ENCODE measurements at places on chromosomes 1 and 21. TPM values are rescaled to one million over a fixed set of nuclear protein-coding genes. Genes with fewer than 3 reads are reported as not detected.

GRCh38 chr1:166470014-166470413 lies 303.2 kb upstream of the FAM78B start:
- H3K27me3 ChIP-seq, result no peaks in the 10 kb centered on the region
- no peak for DNase-seq
- H3K4me1 ChIP-seq, result peaks cover 4% of the 10 kb centered on the region

- no peaks in the 10 kb centered on the region for H3K27me3 ChIP-seq
- H3K36me3 ChIP-seq, result no peaks in the 10 kb centered on the region
- no peaks in the 10 kb centered on the region for H3K4me1 ChIP-seq
- no peak overlapping the region for H3K27ac ChIP-seq
- no peak overlapping the region for H3K4me3 ChIP-seq
- no peak for DNase-seq
Observed at GRCh38 chr1:4468386-4468785, 186.0 kb upstream of the AJAP1 start.

The CATSPERE gene
- total RNA-seq, result 0.44 TPM

DNA sequence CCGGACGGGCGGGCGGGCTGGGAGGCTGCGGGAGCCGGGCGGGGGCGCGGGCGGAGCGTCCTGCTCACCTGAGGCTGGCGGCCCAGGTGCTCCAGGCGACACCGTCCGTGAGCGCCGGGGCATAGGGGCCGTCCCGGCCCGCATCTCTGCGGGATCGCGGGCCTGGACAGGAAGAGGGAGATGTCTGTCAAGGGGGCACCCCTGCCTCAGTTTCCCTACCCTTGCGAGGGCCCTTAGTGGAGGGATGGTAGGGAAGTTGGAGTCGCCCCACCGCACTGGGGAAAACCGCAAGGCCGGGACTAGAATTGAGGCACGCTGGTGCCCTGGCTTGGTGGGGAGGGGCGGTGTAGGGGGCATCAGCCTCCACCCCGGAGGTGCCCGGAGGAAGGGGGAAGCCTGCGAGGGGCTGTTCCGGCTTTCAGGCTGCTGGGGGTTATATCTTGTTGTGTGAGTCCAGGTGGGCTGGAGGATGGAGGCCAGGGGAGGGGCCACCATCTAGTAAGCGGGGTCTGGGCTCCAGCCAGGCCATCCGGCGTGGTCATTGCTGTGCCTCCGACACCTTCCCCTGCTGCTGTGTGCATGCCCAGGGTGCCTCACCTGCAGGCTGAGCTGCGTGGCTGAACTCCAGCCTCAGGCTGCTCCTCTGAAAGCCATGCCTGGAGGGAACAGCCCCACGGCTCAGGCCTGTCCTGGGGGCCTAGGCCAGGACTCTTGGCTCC lies 580 bp downstream of the VWA1 start:
- no peak for DNase-seq
- peaks cover 21% of the 10 kb centered on the region for H3K4me1 ChIP-seq
- peaks cover 16% of the 10 kb centered on the region for H3K27me3 ChIP-seq
- H3K4me3 ChIP-seq, result peak overlapping the region; percentile 47
- H3K36me3 ChIP-seq, result no peaks in the 10 kb centered on the region

DNA sequence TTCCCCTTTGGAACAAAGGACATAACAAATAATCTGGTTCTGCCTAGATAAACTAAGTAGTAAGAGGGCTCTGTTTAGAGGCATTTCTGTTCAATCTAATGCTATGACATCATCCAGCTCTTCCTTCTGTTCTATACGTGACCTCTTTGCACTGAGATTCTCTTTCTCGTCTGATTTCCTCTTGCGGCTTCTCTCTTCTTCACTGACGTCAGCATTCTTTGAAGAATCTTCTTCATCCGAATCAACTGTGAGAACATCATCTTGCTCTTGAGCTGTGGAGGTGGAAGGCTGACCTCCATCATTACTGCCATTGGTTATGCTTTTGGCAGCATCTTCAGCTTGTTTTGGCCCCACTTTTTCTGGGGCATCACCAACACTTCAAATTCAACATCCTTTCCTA lies 130.4 kb downstream of the HS2ST1 start:
- DNase-seq, result no peak
- H3K36me3 ChIP-seq, result peaks cover 11% of the 10 kb centered on the region
- no peak overlapping the region for H3K27ac ChIP-seq
- H3K4me3 ChIP-seq, result no peak overlapping the region
- no peaks in the 10 kb centered on the region for H3K27me3 ChIP-seq

DNA sequence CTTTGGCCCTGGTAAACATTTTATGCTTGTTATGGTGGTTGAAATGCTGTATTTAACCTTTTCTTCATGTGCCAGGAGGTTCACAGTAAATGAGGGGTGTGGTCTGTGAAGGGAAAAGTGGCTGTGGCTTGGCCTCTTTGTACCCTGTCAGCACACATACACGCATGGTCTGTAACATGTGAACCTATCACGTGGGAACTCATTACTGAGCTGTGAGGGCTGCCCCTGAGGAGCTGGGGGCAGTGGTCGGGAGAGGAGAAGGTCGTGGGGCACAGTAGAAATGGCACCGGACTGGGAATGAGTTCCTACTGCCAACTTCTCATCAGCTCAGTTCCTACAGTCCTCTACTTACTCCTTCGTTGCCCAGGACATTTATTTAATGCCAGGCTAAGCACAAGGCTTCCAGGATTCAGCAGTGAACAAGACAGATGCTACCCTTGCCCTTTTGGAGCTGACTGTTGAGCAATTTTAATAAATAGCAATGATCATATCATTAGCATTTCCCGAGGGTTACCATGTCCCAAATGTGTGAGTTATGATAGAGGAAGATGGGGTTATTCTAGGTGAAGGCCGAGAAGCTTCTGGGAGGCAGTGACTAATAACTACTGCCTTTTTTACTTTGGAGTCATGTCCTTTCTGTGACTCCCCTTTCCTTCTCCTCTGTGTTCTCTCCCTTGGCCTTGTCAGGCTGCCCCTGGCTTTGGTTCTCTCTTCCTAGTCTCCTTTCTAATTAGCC lies 38.8 kb downstream of the DDR2 start:
- H3K4me1 ChIP-seq, result no peaks in the 10 kb centered on the region
- DNase-seq, result no peak
- no peaks in the 10 kb centered on the region for H3K36me3 ChIP-seq
- H3K4me3 ChIP-seq, result no peak overlapping the region
- H3K27me3 ChIP-seq, result no peaks in the 10 kb centered on the region

The BMP8B gene
- total RNA-seq, result 1.4 TPM

GRCh38 chr1:18482721-18483425 lies 2.1 kb downstream of the KLHDC7A start:
- H3K27ac ChIP-seq, result no peak overlapping the region
- peaks cover 10% of the 10 kb centered on the region for H3K4me1 ChIP-seq
- H3K27me3 ChIP-seq, result peaks cover 6% of the 10 kb centered on the region
- no peak overlapping the region for H3K4me3 ChIP-seq

The S100A12 gene
- not detected for total RNA-seq

The OR6N2 gene
- total RNA-seq, result not detected

The SLC30A2 gene
- total RNA-seq, result not detected

DNA sequence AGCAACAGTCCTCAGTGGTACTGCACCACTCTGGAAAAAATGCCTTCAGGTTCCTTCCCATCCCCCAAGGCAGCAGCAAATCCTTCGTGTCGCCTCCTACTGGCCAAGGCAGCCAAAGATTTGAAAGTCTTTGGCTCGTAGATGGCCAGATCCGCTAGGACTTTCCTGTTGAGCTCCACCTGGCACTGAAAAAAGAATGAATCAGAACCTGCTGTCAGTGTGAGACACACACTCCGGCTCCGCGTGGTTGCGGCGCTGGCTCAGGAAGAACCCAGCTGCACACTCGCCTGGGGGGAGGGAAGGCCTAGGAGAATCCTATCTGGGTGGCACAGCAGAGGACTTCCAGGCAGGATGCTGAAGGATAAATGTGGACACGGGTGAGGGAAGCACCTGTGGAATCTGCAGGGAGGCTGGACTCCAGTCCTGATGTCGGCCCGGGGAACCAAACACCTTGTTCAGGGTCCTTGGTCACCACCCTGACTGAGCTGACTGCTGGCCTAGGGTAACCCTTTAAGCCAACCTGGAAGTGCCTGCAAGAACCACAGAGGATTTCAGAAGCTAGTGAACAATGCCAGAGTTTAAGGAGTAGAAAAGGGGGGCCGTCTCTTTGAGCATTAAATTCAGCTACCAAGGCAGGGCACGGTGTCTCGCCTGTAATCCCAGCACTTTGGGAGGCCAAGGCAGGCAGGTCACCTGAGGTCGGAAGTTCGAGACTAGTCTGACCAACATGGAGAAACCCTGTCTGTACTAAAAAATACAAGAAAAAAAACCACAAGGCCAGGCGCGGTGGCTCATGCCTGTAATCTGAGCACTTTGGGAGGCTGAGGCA lies 3.2 kb upstream of the CCNL2 start:
- H3K36me3 ChIP-seq, result peaks cover 19% of the 10 kb centered on the region
- H3K27me3 ChIP-seq, result peaks cover 3% of the 10 kb centered on the region

DNA sequence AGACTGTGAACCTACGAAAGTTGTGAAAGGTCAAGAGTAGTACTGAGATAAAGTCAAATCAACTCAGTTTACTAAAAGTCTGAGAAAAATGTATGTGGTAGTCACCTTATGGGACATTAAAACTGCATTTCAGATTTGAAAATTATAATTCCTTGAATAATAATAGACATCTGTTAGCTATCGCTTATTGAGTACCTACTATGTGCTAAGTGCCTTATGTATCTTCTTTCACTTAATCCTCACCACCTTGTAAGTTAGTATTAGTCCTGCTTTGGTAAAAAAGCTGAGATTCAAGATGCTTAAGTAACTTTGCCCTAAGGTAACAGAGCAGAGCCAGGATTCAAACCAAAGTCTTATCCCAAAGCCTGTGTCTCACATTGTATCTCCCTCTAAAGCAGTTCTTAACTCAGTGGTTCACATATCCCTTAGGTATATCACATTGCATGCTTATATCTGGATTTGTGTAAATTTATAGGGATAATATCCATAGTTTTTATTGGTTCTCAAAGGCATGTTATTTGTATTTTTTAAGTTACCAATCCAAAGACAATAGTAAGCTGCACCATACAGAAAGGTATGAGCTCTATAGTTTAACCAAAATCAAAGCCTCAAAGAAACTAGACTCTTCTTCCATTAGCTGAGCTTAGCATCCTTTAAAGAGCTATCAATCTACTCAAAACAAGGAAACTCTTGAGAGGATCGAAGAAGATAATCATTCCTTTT lies 865 bp downstream of the PIGC start:
- peaks cover 23% of the 10 kb centered on the region for H3K36me3 ChIP-seq
- H3K4me3 ChIP-seq, result peak overlapping the region; percentile 95
- H3K4me1 ChIP-seq, result peaks cover 25% of the 10 kb centered on the region
- peak overlapping the region; percentile 93 for H3K27ac ChIP-seq
- no peaks in the 10 kb centered on the region for H3K27me3 ChIP-seq

DNA sequence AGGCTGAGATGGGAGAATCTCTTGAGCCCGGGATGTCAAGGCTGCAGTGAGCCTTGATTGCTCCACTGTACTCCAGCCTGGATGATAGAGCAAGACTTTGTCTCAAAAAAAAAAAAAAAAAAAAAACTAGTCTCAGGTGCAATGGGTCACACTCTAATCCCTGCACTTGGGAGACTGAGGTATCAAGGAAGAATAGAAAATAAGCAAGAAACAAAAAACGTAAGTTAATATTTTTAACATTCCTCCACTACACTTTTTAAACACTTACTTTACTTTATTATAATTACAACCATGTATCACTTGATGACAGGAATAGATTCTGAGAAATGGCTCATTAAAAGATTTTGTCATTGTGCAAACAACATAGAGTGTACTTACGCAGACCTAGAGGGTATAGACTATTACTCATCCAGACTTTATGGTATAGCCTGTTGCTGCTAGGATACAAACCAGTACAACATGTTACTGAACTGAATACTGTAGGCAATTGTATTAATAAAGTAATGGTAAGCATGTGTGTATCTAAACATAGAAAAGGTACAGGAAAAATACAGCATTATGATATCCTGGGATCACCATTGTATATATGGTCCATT lies 1244.1 kb upstream of the ADGRL4 start:
- no peaks in the 10 kb centered on the region for H3K27me3 ChIP-seq
- H3K36me3 ChIP-seq, result peaks cover 7% of the 10 kb centered on the region
- no peak for DNase-seq

DNA sequence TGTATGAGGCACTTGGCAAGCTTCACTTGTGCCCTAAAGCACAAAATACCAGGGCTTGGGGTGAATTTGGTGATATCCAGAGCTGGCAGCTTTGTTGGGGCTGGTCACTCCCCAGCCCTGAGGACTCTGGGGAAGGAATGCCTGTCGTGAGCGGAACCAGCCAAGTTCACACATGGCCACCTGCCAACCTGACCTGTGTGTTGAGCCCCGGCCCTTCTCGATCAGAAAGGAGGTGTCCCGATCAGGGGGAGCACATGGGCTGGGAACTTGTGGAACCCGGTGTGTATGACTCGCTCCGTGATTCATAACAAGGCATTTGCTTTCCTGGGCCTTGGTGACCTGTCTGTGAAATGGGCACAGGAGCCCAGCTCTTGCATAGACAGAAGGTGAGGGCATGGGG lies 43.1 kb downstream of the AGPAT3 start:
- H3K36me3 ChIP-seq, result peaks cover 9% of the 10 kb centered on the region
- no peaks in the 10 kb centered on the region for H3K27me3 ChIP-seq
- DNase-seq, result no peak
- no peak overlapping the region for H3K4me3 ChIP-seq

- DNase-seq, result no peak
- H3K36me3 ChIP-seq, result no peaks in the 10 kb centered on the region
- no peak overlapping the region for H3K27ac ChIP-seq
- no peak overlapping the region for H3K4me3 ChIP-seq
Observed at GRCh38 chr1:111538343-111539025, 35.1 kb upstream of the ADORA3 start.

GRCh38 chr21:40641042-40641441 lies 205.9 kb downstream of the DSCAM start:
- H3K4me1 ChIP-seq, result peaks cover 14% of the 10 kb centered on the region
- no peaks in the 10 kb centered on the region for H3K36me3 ChIP-seq
- no peaks in the 10 kb centered on the region for H3K27me3 ChIP-seq
- DNase-seq, result no peak
- H3K4me3 ChIP-seq, result no peak overlapping the region

DNA sequence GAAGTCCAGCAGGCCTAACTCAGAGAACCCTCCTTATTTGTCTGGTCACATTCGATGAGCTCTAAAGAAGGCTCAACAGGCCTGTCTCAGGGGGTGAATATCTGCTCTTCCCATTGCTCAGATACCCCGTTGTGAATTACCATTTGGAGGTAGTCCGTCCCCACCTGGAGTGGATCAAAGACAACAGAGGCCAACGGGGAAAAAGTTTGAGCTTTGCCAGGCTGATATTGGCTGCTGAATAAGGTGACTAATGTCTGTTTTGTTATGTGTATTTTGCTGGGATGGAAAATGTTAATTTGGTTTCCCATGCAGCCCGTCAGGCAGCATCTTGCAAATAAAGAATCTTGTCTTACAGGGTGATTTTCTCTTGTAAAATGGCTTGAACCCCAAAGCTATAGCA lies 69.2 kb upstream of the EPS8L3 start:
- no peaks in the 10 kb centered on the region for H3K27me3 ChIP-seq
- DNase-seq, result no peak
- H3K27ac ChIP-seq, result no peak overlapping the region
- no peak overlapping the region for H3K4me3 ChIP-seq
- H3K36me3 ChIP-seq, result peaks cover 4% of the 10 kb centered on the region
- H3K4me1 ChIP-seq, result no peaks in the 10 kb centered on the region

DNA sequence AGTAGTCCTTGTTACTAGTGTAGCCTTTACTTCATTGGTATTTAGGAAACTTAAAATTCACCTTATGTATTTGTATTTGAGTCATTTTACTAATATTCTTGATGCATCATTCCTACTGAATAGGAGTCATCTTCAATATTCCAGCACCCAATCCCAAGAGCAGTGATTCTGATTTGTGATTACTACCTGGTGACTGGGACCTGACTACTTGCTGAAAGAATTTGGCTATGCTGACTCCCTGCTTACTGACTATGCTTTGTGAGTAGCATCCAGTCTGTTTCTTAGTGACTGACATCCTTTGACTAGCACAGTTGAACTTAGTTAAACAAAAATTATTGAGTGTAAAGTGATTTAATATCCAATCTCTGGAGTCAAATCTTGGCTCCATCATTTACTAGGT lies 129.9 kb upstream of the NEGR1 start:
- no peak for DNase-seq
- H3K27ac ChIP-seq, result no peak overlapping the region
- H3K4me1 ChIP-seq, result no peaks in the 10 kb centered on the region
